ENCODE measurements at places on chromosomes 6 and 20.

DNA sequence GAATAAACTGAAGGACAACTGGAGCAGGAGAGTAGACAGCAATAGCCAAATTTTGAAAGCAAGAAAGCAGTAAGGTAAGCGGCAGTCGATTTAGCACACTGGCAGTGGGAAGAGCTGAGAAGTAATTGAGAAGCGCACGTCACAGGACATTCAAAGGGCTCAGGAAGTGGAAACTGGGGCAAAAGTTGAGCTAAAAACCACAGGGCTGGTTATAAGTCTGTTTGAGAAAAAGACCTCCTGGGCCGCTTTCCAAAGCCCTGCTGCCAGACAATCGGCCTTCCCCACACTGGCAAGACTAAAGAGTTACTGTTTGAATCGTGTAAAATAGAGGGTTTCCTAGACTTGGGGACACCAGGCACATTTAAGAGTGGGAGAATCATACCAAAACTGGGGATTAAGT is 161.4 kb downstream of the DNAH8 start:
- DNase-seq = no peak

- DNase-seq = no peak
These were observed 57.2 kb downstream of the CEP43 start for GRCh38 chr6:167056370-167056769.

DNA sequence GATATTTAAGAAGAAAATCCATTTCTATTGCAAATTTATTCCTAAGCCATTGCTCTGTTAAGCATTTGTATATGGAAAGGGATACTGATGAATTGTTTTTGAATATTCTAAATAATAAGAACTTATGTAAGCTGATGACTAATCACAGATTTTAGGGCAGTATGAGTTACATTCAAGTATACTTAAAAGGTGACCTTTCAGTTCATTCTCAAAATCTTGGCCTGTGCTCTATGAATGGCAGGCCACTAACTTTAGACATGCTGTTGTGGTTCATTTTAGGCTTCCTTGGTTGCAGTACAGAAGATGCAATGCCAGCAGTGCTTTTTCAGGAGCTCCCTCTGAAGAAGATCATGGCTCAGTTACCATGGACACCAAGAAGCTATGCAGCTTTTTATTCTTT is 380.4 kb downstream of the CENPW start:
- DNase-seq = no peak

- no peak for DNase-seq
These were observed 85.4 kb downstream of the CHMP4B start for GRCh38 chr20:33896509-33896908.

DNA sequence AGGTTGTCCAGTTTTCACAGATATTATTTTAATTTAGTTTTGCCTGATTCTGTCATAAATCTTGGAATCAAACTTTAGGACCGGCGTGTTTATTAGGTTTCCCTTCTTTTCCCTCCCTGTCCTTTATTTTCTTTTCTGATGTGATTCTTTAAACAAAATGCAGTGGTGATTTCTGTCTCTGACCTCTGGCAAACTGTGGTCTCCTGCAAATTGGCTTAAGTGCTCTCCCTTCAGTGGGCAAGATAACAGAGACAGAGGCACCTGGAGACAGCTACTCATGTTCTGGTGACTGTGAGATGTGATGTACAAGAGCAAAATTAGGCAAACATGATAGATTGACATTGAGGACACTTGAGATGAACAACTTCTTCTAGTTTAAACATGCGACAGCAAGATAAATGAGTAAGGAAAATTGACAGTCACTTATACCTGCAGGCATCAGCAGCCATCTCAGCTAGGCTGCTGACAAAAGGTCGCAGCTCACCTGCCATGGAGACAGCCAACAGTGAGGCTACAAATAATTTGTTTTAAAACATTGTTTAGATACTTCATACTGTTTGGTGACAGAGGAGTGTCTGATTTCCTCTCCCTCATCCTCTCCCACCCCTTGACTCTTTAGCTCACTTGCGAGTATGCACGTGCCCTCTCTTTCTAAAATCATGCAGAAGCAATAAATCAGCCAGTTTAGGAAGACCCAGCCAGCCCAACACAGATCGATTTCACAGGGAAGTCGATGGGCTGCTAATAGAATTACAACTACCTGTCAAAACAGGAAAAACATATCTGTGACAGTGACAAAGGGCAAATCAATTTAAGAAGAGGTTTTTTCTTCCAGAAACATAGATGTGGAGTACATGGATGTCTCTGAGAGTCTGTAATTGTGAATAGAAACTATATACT is 63.4 kb upstream of the MAP3K7 start:
- DNase-seq = no peak

DNA sequence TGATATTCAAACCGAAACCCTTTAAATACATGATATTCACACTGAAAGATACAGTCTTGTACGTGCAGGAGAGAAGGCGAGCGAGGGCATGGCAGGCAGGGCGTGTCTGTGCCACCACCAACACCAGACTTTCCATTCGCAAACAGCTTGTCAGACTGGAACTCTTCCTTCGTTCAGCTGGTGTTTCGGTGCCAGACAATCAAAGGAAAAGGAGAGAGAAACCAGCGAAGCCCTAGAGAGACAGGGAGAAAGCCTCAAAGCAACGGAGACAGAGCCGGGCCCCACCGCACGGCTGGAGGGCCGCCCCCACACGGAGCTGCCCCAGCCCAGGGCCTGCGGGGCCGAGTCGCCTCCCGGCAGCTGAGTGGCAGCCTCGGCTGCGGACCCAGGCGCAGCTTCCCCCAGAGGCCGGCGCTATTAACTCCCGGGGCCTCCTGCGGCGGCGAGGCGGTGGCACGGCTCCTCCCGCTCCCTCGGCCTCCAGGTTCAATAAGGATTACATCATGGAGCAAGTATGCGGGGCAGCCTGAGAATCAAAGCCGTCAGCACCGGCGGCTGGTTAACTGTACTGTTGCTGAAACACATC is 32.1 kb upstream of the NR2E1 start:
- peak; percentile 54 for DNase-seq

GRCh38 chr6:22364306-22364705 is 67.5 kb upstream of the PRL start:
- DNase-seq = no peak

- no peak for DNase-seq
These were observed 119.5 kb upstream of the KCNK16 start for GRCh38 chr6:39441986-39442385.

DNA sequence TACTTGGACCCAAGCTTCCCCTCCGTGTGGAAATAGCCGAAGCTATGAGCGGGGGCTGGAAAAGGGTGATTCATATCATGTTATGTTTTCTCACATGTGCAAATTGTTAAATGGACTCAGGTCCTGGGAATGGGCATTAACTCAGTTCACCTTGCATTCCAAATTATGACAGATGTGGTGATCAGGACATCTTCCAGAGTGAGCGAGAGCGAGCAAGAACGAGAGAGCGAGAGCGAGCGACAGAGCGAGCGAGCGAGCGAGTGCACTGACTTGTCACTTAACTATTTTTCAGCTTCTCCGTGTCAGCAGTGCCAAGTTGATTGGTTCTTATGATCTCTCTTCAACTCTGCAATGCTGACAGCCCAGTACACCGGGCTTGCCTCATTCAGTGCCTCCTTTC is 437.4 kb upstream of the NRSN1 start:
- DNase-seq = no peak

DNA sequence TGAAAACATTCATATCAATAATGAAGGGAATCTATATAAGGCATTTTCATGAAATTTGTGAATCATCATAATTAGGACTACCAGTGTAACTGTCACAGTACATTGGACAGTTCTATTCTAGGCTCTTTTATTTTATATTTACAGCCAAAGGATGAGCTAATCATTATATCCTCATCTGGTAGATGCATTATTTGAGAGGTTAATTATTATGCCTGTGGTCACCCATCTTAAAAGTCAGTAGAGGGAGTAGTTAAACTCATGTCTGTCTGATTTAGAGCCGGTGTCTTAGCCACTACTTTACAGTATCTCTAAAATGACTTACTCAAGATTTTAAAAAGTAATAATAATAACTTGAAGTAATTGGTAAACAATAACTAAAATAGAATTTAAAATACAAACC is 899.3 kb upstream of the MAP3K7 start:
- DNase-seq = no peak

GRCh38 chr20:43843965-43844660 is 70.5 kb upstream of the TOX2 start:
- no peak for DNase-seq

GRCh38 chr6:52076791-52077179 is 10.6 kb downstream of the PKHD1 start:
- no peak for DNase-seq

- DNase-seq = no peak
These were observed 201.9 kb upstream of the KCNQ5 start for GRCh38 chr6:72419966-72420365.

GRCh38 chr6:143750877-143751276 is 73.1 kb downstream of the PHACTR2 start:
- no peak for DNase-seq

- DNase-seq = no peak
These were observed 168.4 kb downstream of the TBXT start for GRCh38 chr6:165999279-165999678.

GRCh38 chr6:2546901-2547300 is 203.8 kb downstream of the MYLK4 start:
- no peak for DNase-seq

GRCh38 chr20:4328541-4328940 is 313.2 kb upstream of the RNF24 start:
- no peak for DNase-seq

DNA sequence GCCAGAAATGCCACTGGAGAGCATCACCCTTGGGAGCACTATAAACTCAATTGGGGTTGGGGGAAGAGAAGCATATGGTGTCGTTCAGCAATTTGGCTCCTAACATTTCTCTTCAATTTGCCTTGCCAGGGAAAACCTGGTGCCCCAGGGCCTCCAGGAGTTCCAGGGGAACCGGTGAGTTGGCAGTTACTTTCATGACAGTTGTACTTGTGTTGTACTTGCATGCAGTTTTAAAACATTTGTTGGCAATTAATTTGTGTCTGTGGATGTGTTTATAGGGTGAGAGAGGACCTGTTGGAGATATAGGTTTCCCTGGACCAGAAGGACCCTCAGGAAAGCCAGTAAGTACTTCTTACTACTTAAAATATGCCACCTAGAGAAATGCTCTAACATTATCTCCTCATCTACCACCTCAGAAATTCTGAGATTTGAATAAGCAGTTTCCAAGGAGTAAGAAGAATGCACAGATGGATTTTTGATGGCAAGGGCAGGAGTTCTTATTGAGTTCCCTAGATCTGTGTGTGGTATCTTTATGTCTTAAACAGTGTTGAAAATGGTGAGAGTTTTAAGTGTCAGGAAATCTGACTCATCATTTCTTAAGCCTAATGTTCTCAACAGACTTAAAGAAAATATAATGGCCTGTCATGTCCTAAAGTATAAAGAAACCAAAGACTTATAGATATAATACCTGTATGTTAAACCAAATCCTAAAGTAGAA is 122.5 kb downstream of the COL9A1 start:
- DNase-seq = no peak

GRCh38 chr6:111951497-111952085 is 78.3 kb upstream of the FYN start:
- no peak for DNase-seq

DNA sequence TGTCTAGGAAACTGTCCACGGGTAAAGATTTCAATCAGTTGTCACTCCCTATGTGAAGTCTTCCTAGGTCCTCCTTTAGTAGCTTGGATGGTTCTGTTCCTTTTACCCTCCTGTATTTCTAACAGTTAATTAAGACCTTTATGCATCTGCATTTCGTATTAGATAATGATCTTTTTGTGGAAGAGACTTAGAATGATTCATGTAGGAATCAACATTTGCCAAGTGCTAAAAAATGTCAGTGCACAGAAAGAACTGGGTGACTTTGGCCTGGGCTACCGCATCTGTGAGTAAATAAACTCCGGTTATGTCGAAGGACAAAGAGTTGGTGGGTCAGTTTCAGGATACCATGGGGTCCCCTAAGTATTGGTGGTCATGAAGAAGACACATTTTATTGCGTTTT is 918.0 kb downstream of the TFAP2A start:
- no peak for DNase-seq

DNA sequence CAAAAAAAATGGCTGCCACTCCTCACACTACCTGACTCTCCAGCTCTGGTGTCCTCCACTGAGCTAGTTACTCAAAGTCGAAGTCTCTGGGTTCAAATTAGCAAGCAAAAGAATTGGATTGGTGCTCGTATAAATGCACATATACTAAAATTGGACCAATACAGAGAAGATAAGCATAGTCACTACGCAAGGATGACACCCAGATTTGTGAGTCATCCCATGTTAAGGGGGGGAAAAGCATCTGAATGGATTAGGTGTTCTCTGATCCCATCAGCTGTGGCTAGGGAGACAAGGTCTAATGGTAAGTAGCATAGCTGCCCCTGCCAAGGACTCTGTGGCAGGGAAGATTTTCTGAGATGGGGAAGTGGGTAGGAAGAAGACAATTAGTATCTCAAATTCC is 18.3 kb upstream of the AMD1 start:
- DNase-seq = no peak

GRCh38 chr6:3664625-3665041 is 86.9 kb downstream of the PXDC1 start:
- no peak for DNase-seq

- no peak for DNase-seq
These were observed 108.3 kb downstream of the UBE3D start for GRCh38 chr6:82957171-82957867.

- DNase-seq = no peak
These were observed 72.0 kb downstream of the DST start for GRCh38 chr6:56570413-56571359.

DNA sequence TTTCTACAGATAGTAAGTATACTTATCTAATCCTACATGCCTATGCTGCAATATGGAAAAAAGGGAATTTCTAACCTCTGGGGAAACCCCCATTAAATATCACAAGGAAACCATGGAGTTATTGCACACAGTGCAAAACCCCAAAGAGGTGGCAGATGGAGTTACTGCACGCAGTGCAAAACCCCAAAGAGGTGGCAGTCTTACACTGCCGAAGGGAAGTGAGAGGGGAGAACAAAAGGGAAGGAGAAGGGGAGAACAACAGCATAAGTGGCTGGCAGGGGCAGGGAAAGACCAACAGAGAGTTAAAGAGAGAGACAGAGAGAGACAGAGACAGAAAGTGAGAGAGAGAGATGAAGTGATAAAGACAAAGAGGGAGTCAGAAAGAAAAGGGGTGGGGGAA is 43.8 kb upstream of the EIF2S2 start:
- DNase-seq = no peak

GRCh38 chr20:20407891-20408805 is 40.2 kb downstream of the INSM1 start:
- no peak for DNase-seq

- DNase-seq = no peak
These were observed 107.5 kb downstream of the QKI start for GRCh38 chr6:163522033-163522432.

DNA sequence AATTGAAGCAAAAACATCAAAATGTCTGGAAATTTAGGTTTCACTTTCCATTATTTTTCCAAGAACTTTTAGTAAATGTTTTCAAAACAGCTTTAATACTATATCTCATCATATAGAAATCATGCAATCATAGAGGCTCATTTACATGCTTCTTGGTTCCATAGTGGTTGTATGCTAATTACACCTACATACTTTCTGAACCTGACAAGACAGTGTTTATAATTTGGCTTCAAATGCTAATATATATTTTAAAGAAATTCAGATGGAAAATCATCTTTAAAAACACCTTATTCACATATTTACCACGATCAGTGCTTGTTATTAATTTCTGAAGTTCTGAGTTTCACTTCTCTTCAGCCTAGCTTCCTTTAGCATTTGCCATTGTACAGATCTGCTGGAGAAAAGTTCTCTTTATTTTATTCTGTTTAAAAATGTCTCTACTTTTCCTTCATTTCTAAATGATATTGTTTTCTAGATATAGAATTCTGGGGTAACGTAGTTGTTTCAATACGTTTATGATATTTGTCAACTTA is 89.9 kb downstream of the PLCB1 start:
- DNase-seq = no peak
